GM23338 (cell line): ENCODE measurements at places on chromosomes 5 and 9. TPM values are rescaled to one million over a fixed set of nuclear protein-coding genes. Genes with fewer than 3 reads are reported as not detected.

Gene TMEM215
- total RNA-seq, result 1.2 and 1.3 TPM in 2 replicates

Gene ABCA1
- 2.8 and 2.9 TPM in 2 replicates for total RNA-seq

Gene PCDHA6
- 4.6 and 5.2 TPM in 2 replicates for total RNA-seq

Gene FLT4
- total RNA-seq, result 13.8 and 17.3 TPM in 2 replicates

- H3K36me3 ChIP-seq, result no peaks in the 10 kb centered on the region
- H3K4me1 ChIP-seq, result no peaks in the 10 kb centered on the region
- no peak for DNase-seq
- no peak overlapping the region for H3K4me3 ChIP-seq
- no peak overlapping the region for H3K27ac ChIP-seq
- H3K27me3 ChIP-seq, result no peaks in the 10 kb centered on the region
Measured at GRCh38 chr9:20984506-20984905, 46.9 kb downstream of the HACD4 start.

DNA sequence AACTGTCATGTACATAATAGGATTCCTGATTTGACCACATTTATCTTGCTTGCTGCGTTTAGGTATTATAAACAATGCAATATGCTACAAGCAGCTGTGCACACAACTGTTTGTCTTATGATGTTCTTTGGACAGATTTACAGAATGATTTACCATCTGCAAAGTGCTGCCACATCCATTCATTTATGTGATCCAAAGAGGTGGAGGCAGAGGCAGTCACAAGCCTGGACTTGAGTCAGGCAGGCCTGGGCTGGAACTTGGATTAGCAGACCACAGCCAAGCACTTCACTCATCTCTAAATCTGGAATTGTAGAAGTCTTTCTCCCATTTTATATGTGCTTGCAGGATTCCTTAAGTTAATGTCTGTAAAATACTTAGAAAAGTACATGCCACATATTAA lies 149.0 kb downstream of the INSYN2B start:
- no peaks in the 10 kb centered on the region for H3K27me3 ChIP-seq
- H3K36me3 ChIP-seq, result no peaks in the 10 kb centered on the region
- H3K4me1 ChIP-seq, result peaks cover 6% of the 10 kb centered on the region; the same call in 1 of the 2 replicates
- H3K4me3 ChIP-seq, result no peak overlapping the region

GRCh38 chr5:54932789-54933188 lies 52.6 kb downstream of the ESM1 start:
- peak; percentile 28 for DNase-seq
- H3K4me3 ChIP-seq, result no peak overlapping the region
- H3K27ac ChIP-seq, result no peak overlapping the region

DNA sequence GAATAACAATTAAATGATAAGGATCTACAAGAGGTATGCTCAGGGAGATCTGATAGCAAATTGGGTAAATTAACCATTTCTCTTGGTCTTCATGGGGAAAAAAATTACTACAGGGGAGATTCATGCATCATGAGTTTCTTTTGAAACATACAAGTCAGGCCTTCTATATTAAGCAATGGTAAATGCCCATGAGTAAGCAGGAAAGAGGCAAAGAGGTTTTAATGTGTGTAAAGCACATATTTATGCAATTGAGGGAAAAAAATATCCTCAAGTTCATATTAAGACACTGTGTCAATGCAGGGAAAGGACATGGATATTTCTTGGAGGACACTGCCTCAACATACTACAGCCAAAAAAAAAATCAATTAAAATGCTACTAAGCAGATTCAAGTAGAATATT lies 73.4 kb upstream of the NR4A3 start:
- no peak overlapping the region for H3K27ac ChIP-seq
- no peak overlapping the region for H3K4me3 ChIP-seq

- H3K27me3 ChIP-seq, result no peaks in the 10 kb centered on the region
- no peaks in the 10 kb centered on the region for H3K36me3 ChIP-seq
- no peak overlapping the region for H3K27ac ChIP-seq
- H3K4me1 ChIP-seq, result no peaks in the 10 kb centered on the region
Measured at GRCh38 chr9:109792951-109793546, 13.1 kb downstream of the PALM2AKAP2 start.

DNA sequence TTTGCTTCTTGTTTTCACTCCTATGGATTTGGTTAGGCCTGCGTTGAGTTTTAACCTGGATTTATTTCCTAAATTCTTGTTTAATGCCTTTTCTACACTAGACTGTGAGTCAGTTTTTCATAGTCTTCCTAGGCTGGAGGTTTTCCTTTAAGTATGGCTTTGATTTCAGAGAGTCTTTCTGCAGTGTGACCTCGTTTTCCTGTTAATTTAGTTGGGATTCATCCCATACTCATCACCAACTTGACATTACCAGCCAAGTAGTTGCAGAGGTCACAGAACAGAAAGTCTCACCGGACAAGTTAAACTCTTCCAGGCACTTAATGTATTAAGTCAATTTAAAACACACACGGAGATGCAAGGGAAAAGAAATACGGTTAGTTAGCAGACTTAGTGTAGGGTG lies 29.7 kb upstream of the AUH start:
- H3K27me3 ChIP-seq, result no peaks in the 10 kb centered on the region
- no peak overlapping the region for H3K4me3 ChIP-seq
- no peak for DNase-seq
- no peak overlapping the region for H3K27ac ChIP-seq
- no peaks in the 10 kb centered on the region for H3K36me3 ChIP-seq

- H3K4me1 ChIP-seq, result no peaks in the 10 kb centered on the region
- no peaks in the 10 kb centered on the region for H3K27me3 ChIP-seq
- no peak overlapping the region for H3K27ac ChIP-seq
- H3K4me3 ChIP-seq, result no peak overlapping the region
- no peak for DNase-seq
Measured at GRCh38 chr9:68794898-68795297, 89.9 kb downstream of the PIP5K1B start.

GRCh38 chr5:132263548-132264261 lies 6.2 kb downstream of the PDLIM4 start:
- no peak for DNase-seq
- H3K27ac ChIP-seq, result no peak overlapping the region
- no peaks in the 10 kb centered on the region for H3K36me3 ChIP-seq
- H3K4me3 ChIP-seq, result no peak overlapping the region
- H3K27me3 ChIP-seq, result no peaks in the 10 kb centered on the region
- H3K4me1 ChIP-seq, result 0 out of 2 replicates have a peak, but pooled peaks cover 1% of the 10 kb centered on the region

- no peaks in the 10 kb centered on the region for H3K27me3 ChIP-seq
- no peaks in the 10 kb centered on the region for H3K36me3 ChIP-seq
- no peak overlapping the region for H3K27ac ChIP-seq
- no peak for DNase-seq
- H3K4me3 ChIP-seq, result no peak overlapping the region
- no peaks in the 10 kb centered on the region for H3K4me1 ChIP-seq
Measured at GRCh38 chr5:171714851-171715250, 70.8 kb upstream of the SMIM23 start.

DNA sequence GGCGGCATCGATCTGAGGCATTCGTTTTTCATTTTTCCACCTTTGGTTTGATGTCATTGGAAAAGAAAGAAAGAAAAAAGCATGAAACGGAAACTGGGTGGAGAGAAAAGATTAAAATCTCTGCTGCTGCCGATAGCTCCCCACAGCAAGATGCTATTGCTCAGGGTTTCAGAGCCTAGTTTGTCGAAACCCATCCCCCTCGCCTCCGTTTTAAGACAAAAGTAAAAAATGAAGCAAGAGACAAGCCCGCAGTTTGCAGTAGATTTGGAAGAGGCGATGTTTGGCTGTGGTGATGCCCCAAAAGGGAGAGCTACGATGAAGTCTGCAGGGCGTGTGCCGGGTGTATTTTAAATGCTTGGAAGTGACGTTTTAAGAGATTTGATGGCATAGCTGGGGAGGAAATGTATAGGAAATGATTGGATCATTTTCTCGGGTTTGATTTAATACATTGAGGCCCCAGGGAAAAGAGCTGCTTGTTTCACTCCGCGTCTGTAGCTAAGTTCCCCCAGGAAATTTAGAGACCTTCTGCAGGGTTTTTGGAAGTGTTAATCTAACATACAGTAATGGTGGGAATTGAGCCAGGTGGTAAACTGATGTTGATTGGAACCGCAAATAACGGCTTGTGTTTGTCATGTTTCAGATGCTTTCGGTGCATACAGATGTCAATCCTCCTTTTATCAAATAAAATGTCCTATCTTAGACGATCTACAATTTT lies 909 bp downstream of the NDFIP1 start:
- H3K27ac ChIP-seq, result no peak overlapping the region
- peaks cover 34% of the 10 kb centered on the region for H3K27me3 ChIP-seq
- H3K4me3 ChIP-seq, result peak overlapping the region; percentile 73
- H3K4me1 ChIP-seq, result peaks cover 29% of the 10 kb centered on the region
- no peaks in the 10 kb centered on the region for H3K36me3 ChIP-seq

DNA sequence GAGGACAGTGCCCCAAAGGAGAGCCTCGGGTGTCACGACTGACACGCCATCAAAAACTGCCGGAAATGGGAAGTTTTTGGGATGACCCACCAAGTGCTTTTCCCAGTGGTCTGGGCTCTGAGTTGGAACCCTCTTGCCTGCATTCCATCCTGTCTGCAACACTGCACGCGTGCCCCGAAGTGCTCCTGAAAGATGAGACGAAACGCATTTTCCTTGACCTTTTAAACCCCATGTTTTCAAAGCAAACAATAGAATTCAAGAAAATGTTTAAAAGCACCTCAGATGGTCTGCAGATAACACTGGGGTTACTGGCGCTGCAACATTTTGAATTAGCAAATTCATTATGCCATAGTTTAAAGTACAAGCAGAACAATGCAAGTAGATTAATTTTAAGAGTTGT lies 92.9 kb downstream of the ANKRD18A start:
- H3K4me1 ChIP-seq, result no peaks in the 10 kb centered on the region
- no peak for DNase-seq
- H3K27ac ChIP-seq, result no peak overlapping the region
- H3K4me3 ChIP-seq, result no peak overlapping the region
- H3K36me3 ChIP-seq, result no peaks in the 10 kb centered on the region
- H3K27me3 ChIP-seq, result no peaks in the 10 kb centered on the region

DNA sequence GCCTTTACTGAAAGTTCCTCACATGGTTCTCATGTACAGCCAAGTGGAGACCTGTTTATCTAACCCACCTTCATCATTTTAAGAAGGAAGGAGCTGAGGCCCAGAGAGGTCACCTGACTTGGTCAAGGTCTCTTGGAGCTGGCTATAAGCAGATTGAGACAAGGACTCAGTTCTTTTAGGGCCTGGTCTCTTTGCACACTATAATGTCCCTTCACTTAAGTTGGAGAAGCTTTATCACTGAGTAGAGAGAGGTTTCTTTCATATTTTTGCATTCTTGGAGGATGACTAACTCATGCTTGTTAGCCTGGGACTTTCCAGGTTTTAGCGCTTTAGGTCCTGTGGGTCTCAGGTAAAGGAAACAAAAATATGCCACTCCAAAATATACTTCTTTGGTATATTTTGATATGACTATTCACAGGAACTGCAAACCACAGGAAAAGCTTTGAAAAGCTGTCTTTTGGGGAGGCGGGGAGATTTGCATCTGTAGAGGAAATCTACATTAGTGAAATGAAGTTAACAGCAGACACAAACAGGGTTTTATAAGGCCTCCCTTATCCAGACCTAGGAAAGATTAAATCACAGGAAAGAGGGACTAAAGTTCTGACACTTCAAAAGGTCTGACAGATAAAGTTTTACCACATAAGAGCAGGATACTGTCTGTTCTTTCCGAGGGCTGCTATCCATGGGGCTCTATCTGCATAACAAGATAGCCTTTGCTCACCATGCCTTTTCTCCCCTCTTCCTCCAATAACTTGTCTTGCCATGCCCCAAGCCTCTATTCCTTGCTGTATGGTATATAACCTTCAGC lies 95.8 kb upstream of the ANKRD55 start:
- H3K4me1 ChIP-seq, result peaks cover 11% of the 10 kb centered on the region
- H3K27me3 ChIP-seq, result no peaks in the 10 kb centered on the region
- DNase-seq, result peak; percentile 24

GRCh38 chr5:16536246-16536645 lies 70.6 kb upstream of the ZNF622 start:
- no peak overlapping the region for H3K27ac ChIP-seq
- no peak overlapping the region for H3K4me3 ChIP-seq
- no peak for DNase-seq
- no peaks in the 10 kb centered on the region for H3K27me3 ChIP-seq
- H3K4me1 ChIP-seq, result no peaks in the 10 kb centered on the region

- peaks cover 9% of the 10 kb centered on the region; the same call in 1 of the 2 replicates for H3K4me1 ChIP-seq
- H3K36me3 ChIP-seq, result no peaks in the 10 kb centered on the region
- peaks cover 32% of the 10 kb centered on the region for H3K27me3 ChIP-seq
- no peak overlapping the region for H3K27ac ChIP-seq
- no peak overlapping the region for H3K4me3 ChIP-seq
- no peak for DNase-seq
Measured at GRCh38 chr9:83533296-83533695, 4.9 kb downstream of the FRMD3 start.

DNA sequence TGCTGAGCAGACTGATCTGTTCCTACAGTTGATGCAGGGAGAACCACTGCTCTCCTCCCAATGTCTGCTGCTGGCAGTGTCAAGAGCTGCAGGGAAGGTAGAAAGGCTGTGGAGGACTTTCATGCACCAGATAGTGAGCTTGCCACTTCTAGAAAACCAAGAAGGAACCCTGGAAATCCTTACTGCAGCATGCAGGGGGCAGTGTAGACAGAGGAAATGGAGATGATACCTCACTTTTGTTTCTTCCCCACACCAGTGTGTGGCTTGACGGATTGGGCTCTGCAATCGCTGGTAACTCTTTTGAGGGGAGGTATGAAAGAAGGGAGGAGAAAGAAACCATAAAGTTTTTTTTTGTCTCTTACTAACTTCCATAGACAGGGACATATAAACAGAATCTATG lies 480.7 kb downstream of the DMAC1 start:
- no peak for DNase-seq
- no peak overlapping the region for H3K27ac ChIP-seq
- H3K4me3 ChIP-seq, result no peak overlapping the region

DNA sequence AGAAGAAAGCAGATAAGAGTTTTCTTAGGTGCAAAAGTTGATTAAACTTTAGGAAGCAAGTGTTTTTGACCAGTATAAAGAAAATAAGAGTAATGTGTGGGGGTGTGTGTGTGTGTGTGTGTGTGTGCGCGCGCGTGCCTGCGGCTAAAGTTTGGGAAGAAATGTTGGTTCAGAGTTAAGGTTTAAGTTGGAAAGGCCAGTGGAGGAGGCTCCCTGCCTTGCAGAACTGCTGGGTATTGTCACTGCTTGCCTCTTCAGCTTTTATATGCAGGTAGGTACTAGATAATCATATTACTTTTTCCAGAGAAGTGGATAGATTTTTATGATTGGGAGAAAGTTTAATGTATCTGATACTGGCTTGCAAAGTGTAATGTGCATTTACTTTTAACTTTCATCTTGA lies 2.0 kb downstream of the PIK3R1 start:
- no peak for DNase-seq
- peaks cover 14% of the 10 kb centered on the region for H3K4me1 ChIP-seq
- no peak overlapping the region for H3K27ac ChIP-seq
- peak overlapping the region; percentile 84 for H3K4me3 ChIP-seq

DNA sequence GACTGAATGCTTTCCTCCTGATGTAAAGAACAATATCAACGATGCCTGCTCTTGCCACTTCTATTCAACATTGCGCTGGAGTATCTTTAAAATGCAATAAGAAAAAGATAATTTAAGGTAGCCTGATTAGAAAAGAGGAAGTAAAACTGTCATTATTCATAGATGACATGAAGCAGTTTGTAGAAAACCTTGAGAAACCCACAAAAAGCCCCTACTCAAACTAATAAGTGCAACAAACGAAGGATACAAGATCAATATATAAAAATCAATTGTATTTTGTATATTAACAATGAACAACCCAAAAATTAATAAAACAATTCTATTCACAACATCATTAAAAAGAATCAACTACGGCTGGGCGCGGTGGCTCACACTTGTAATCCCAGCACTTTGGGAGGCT lies 76.4 kb upstream of the CKMT2 start:
- no peak overlapping the region for H3K4me3 ChIP-seq
- no peaks in the 10 kb centered on the region for H3K27me3 ChIP-seq
- H3K4me1 ChIP-seq, result no peaks in the 10 kb centered on the region
- H3K27ac ChIP-seq, result no peak overlapping the region
